ENCODE measurements at places on chromosomes 5 and 9.
A peak's percentile ranks its signal among the peaks of the same experiment; 100 is the strongest.

- no peak for DNase-seq
These were observed 69.7 kb downstream of the MEF2C start for GRCh38 chr5:88813244-88813643.

- DNase-seq, result no peak
These were observed 138.6 kb upstream of the PLCXD3 start for GRCh38 chr5:41648996-41649395.

DNA sequence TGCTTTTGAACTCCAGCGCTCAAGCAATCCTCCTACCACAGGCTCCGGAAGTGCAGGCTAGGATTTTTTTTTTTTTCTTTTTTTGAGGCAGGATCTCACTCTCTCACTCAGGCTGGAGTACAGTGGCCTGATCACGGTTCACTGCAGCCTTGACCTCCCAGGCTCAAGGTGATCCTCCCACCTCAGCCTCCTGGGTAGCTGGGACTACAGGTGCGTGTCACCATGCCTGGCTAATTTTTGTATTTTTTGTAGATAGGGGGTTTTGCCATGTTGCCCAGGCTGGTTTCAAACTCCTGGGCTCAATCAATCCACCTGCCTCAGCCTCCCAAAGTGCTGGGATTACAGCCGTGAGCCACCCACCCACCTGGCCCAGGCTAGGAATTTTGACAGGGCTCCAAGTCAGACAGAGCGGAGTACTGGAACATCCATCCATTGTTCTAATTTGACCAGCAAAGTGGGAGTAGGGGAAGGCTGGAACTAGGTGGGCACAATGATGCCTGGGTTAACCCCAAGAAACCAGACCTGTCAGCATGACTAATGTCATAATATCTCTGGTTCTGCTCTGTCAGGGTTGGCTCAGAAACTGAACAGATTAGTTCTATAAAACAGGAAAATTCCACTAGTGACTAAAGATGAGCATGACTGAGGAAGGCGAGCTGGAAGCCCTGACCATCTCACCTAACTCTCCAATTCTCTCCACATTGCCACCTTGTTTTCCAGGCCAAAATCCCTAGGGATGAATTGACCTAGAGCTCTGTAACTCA is 9.2 kb downstream of the ZBTB5 start:
- no peak for DNase-seq

GRCh38 chr5:74367241-74367733 is 273.2 kb downstream of the ENC1 start:
- no peak for DNase-seq

- no peak for DNase-seq
These were observed 280.8 kb upstream of the IL12B start for GRCh38 chr5:159610966-159611579.

DNA sequence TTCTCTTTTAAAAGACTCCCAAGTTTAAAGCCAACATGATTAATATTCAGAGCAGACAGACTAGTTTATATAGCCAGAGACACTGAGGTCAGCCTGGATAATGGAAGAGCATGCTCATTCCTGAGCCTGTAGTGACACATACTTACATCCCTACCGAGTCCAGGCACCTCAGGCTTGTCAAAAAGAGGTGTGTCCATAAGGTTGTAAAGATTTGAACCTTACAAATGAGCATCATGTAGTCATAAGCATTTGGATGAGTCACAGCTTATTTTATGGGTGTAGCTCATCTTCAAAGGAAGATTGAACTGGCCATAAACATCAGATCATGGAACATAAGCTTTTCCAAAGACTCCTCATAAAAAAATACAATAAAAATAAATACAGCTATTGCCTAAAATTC is 333.5 kb downstream of the EFNA5 start:
- DNase-seq, result no peak

DNA sequence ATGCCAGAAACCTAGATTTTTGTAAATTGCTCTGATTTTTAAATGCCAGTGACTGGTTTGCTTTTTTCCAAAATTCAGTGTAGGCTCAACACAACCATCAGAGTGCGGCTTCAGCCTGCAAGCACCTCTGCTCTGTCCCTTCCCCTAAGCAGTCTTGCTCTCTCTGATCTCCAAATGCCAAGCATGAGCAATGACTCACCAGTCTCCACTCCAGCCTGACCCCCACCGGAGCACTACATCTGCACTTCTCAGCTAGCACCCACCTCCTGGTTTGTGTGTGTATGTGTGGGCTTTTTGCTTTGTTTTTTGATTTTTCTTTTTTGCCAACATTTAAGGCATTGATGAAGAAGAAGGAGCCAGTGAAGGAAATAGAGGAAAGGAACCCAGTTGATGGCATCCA is 61.4 kb upstream of the ADRA1B start:
- no peak for DNase-seq

DNA sequence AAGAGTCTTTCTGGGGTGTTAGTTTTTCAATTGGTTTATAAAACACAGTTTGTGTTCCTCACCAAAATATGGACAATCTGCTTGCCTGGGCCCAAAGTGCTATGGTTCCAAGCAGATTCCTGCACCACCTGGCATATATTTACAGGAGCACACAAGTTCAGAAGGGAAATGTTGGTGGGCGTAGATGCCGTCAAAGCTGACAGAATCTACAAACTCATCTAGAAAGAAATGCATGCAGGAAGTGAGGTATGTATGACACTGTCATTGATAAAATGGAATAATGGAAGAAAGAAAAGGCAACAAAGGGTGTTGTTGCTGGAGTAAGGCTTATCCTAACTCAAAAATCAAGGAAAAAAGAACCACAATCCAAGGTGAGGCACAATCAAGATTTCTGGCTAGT is 225.8 kb downstream of the MLLT3 start:
- no peak for DNase-seq

- peak; percentile 60 for DNase-seq
These were observed 46.7 kb upstream of the CPLX2 start for GRCh38 chr5:175824676-175825075.

GRCh38 chr5:98314292-98314691 is 459.2 kb upstream of the RGMB start:
- DNase-seq, result no peak

DNA sequence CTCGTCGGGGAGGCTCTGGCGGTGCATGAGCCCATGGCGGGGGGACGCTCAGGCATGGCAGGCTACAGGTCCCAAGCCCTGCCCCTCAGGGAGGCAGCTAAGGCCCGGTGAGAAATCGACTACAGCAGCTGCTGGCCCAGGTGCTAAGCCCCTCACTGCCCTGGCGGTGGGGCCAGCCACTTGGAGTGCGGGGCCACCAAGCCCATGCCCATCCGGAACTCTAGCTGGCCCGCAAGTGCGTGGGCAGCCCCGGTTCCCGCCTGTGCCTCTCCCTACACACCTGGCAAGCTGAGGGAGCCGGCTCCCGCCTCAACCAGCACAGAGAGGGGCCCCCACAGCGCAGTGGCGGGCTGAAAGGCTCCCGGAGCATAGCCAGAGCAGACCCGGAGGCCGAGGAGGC is 1896.9 kb upstream of the CDH6 start:
- DNase-seq, result no peak

- DNase-seq, result no peak
These were observed 836 bp downstream of the PCSK5 start for GRCh38 chr9:75891277-75891741.

DNA sequence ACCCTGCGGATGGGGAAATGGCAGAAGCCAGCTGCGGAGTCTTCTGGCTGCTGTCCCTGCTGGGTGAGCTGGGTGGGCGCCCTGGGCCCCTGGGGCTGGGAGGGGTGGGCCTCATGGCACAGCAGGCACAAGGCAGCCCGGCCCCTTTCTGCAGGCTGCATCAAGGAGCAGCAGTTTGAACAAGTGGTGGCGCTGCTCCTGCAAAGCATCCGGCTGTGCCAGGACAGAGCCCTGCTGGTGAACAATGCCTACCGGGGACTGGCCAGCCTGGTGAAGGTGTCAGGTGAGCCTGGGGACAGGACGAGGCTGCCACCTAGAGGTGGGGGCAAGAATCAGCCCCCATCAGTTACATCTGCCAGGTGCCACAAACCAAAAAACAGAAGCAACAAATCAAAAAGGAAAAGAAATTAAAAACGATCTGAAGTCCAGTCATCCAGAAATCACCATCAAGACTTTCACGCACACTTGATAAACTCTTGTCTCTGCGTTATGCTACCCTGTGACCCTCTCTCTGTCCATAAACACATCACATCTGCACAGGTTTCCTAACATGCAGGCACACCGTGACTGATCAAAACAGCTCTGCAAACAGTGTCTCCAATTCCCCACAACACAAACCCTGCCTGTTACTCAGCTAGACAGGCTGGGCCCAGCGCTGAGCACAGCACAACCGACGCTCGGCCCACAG is 13.9 kb downstream of the REXO4 start:
- no peak for DNase-seq

- DNase-seq, result no peak
These were observed 118.7 kb upstream of the SLCO6A1 start for GRCh38 chr5:102617191-102618187.

DNA sequence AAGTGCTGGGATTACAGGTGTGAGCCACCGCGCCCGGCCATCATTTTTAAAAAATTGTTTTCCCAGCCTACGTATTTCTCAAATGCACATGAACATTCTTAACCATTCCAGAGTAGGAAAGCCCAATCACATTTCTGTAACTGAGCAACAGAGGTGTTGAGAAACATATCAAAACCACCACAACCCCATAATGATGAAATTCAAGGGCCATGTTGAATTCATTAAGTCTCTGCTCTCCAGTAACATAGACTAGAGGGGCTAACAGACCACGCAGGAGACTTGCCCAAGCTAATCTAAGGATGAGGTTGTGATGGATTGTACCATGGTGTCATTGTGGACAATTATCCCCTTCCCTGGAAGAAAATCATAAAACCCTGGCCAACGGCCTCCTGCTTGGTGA is 52.9 kb downstream of the MYO10 start:
- DNase-seq, result no peak

- no peak for DNase-seq
These were observed 53.8 kb downstream of the RAD23B start for GRCh38 chr9:107336718-107337360.

DNA sequence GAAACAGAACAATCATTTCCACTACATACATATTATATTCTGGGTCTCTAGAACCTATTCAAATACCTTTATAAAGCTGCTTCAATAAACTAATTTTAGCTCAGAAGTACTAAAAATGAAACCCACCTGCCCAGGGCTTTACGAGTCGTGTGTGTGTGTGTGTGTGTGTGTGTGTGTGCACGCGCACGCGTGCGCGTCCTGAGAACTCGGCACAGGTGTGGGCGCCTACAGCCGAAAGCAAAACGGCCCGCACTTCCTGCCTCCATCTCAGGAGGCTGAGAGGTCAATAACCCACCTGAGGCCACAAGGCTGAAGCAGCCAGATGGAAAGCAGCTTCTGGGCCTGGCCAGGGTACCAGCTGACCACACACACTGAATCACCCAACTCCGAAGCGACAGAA is 3.0 kb downstream of the CLPTM1L start:
- DNase-seq, result no peak

GRCh38 chr5:176650354-176650884 is 3.1 kb downstream of the TSPAN17 start:
- DNase-seq, result no peak

GRCh38 chr5:111277061-111277460 is 52.9 kb downstream of the CAMK4 start:
- no peak for DNase-seq

DNA sequence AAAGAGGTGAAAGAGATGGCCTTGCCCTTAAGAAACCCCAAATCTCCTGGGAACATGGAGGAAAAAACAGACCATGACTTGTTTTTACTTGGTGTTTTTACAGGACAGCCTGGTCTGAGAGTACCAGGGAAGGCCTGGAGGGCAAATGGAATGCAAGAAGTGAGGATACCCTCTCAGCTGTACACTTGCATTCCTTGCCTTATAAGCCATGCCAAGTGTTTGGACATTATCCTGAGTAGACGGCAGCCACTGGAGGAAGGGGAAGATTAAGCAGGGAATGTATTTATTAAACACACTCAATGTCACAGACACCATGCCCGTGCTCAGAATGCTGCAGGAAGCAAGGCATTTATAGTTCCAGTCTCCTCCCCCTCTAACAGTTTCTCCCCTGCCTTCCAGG is 581.4 kb downstream of the CDK5RAP2 start:
- no peak for DNase-seq

- DNase-seq, result no peak
These were observed 5.9 kb upstream of the STC2 start for GRCh38 chr5:173333925-173334661.

GRCh38 chr5:177336112-177336511 is 15.4 kb downstream of the LMAN2 start:
- DNase-seq, result no peak

GRCh38 chr5:129807162-129807814 is 59.4 kb downstream of the MINAR2 start:
- DNase-seq, result no peak

GRCh38 chr5:136399527-136399926 is 34.2 kb upstream of the TRPC7 start:
- no peak for DNase-seq

DNA sequence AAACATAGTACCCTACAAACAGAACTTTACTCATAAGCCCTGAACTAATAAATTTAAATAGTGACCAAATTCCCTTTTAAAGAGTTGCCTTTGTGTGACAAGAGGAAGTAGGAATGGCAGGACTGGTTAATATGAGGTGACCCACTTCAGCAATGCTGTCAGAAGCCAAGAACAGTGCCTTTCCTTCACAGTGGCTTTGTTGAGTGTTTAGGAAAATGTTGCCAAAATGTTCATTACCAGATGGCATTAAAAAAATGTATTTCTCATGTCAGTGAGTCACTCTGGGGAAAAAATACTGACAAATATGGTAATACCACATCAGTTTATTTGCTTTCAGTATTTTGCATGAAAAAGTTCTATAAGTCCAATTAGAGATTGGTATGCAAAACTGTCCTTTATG is 103.3 kb downstream of the DIRAS2 start:
- DNase-seq, result no peak

DNA sequence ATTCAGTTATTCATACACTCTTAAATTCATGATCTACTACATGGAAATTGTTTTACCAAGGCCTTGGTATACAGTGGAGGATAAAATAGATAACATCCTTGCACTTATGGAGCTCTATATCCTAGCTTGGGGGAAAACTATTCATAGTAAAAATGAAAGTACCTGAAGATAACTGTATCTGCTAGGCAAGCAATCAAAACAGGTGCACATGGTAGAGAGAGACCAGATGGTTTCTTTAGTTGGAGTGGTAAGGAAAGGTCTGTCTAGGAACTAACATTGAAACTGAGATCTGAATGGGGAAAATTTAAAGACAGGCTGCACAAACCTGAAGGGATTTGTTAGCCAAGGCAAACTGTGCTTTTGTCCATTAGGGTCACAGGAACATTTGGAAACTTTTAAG is 11.1 kb upstream of the SLCO4C1 start:
- DNase-seq, result no peak

- DNase-seq, result no peak
These were observed 6.8 kb downstream of the TTC39B start for GRCh38 chr9:15300218-15300617.

- no peak for DNase-seq
These were observed 77.0 kb downstream of the ABCA1 start for GRCh38 chr9:104850786-104851545.
